Activated CD4-positive, CD25-positive, alpha-beta regulatory T cell (primary cell): ENCODE measurements at places on chromosomes 11 and 22.

DNA sequence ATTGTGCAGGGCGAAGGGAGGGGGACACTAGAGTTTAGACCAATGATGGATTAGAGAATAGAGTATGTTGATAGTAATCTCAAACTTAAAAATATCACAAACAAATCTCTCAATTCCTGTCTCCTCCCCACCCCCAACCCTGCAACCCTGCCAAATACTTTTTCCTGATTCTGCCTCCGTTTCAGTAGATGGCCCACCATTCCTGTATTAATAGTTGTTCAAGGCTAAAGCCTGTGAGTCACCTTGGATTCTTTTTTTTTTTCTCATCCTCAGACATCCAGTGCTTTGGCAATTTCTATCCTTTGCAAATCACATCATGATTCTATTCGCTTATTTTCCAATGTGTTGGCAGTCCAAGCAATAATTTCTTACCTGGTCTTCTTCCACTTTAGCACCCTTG lies 207.9 kb downstream of the DYNC2H1 start:
- DNase-seq: no peak

DNA sequence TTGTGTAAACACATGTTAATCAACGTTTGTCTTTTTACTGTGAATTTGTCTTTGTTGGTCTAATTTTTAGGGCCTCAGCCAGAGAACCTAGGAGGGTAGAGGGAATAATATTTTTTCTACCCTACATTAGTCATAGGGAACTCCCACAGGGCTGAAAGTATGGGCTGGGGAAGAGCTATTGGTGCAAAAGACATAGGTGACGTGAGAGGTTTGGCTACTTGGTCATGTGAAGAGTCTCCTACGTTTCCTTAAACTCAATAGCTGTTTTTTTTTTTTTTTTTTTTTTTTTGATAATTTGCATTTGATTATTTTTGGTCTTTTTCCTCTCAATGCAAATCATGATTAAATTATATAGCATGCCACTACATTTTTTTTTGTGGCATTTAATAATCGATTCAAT lies 15.9 kb upstream of the MMP7 start:
- no peak for DNase-seq

DNA sequence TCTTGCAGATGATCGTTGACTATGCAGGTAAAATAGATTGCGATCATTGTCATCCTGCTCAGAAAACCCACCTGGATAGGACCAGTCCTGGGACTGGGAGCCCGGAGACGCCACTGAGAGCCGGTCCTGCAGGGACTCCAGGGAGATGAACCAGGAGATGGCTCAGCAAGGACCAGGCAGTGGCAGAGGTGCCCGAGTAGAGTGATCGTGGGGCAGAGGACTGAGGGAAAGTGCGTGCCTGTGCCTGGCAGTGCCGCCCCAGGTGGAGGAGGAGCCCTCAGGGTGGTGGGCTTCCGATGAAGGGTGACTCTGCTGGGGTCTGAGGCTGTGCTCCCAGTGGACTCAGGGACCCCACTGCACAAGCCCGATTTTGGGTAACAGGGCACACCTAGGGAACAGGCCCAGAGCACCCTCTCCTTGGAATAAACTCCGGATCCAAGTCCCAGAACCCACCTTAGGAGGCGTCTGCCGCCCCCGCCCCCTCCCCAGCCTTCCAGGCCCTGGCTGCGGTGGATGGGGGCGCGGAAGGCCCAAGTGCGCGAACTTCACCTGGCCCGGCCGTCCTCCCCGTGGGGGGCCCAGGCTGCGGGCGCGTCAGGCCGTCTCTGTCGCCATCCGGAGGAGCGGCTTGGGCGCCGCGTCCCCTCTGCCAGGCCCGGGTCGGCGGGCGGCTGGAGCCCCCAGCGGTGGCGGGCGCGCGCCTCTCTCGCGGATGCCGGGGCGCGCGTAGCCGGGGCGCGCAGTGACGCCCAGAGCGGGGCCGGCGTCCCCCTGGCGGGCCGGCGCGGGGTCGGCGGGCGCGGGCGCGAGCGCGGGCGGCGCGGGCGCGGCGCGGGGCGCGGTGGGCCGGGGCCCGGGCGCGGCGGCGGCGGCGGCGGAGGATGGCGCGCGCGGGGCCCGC lies 1338.8 kb downstream of the BRD1 start:
- DNase-seq: no peak

DNA sequence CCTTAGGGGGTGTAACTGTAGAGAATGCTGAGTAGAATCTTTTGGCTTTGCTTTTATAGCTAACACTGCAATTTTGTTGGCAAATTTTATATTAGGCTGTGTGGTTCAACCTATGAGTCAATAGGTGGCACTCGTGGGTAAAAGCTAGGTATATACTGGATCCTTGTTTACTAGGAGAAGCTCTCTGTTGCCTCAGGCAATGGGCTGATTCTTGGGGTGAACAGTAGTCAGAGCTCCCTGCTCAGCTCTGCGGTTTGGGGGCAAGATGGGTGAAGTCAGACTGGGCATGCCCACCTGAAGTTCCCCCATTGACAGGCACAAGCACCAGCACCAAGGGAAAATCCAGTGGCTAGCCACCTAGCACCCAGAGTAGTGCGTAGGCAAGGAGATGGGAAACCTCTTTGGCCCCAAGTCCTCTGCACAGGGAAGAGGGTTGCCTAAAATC lies 238.7 kb downstream of the FAM181B start:
- no peak for DNase-seq

DNA sequence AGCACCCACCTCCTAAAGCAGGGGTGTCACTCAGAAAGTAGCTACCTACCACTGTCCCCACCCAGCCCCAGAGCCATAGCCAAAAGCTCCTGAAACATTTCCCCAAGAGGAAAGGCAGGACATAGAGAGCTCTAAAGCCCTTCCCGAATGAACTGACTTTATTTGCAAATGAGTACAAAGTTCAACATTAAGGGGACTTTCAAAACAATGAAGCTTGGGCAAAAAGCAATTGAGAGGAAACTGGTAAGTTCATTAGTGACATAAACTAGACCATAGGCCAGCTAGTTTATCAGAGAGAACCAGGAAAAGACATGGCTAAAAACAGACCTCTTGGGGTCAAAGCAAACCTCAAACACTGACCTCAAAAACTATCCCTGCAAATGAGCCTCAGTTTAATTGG lies 72.7 kb downstream of the IGLL5 start:
- DNase-seq: no peak

- DNase-seq: no peak
These were observed 25.8 kb upstream of the NECTIN1 start for GRCh38 chr11:119754656-119755355.

GRCh38 chr22:38347181-38347943 lies 30.1 kb upstream of the CSNK1E start:
- no peak for DNase-seq

GRCh38 chr11:128482512-128483191 lies 104.7 kb downstream of the ETS1 start:
- DNase-seq: no peak

GRCh38 chr11:12005476-12005875 lies 3.0 kb downstream of the DKK3 start:
- no peak for DNase-seq
